Peyer's patch (tissue), 4 donors: ENCODE measurements at places on chromosomes 11 and 22. TPM values are rescaled to one million over a fixed set of nuclear protein-coding genes. Genes with fewer than 3 reads are reported as not detected.

The PGA5 gene
- not detected for total RNA-seq

The C11orf42 gene
- total RNA-seq, result not detected

The PPP6R2 gene
- total RNA-seq, result 82.8 TPM

The MUC5B gene
- total RNA-seq, result 2.2 TPM

The JRKL gene
- total RNA-seq, result 13.2 TPM

- H3K4me3 ChIP-seq, result no peak overlapping the region
- H3K27me3 ChIP-seq, result no peaks in the 10 kb centered on the region
- no peaks in the 10 kb centered on the region for H3K36me3 ChIP-seq
- DNase-seq, result no peak
Observed at GRCh38 chr11:125416981-125417935, 78.8 kb downstream of the FEZ1 start.

DNA sequence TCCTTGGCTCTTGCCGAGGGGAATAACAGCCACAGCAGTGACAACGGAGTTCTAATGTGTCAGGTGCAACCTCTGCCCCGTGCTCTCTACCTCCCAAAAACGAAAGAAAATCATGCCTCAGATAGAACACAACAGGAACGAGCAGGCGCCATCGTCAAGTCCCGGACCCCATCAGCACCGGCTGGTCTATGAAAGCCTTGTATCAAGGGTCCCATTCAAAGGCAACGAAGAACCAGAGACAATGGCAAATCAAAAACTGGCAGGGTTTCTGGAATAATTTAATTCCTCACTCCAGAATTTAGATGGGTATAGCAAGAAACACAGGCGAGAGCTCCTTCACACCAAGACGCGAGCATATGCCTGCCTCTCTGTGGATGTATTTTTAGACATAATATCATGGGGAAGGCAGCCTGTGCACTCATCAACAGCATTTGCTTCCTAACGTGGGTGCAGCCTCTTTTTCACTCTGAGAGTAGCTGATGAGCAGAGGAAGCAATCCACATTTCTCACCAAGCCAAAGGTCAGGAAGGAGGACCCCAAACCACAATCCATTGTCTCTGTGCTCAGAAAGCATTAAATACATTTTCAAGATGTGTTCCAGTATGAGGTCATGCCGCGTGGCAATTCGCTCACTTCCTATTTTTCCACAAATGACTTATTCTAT is 193.4 kb upstream of the BLID start:
- H3K4me1 ChIP-seq, result no peaks in the 10 kb centered on the region
- DNase-seq, result no peak
- H3K36me3 ChIP-seq, result no peaks in the 10 kb centered on the region
- H3K27ac ChIP-seq, result no peak overlapping the region
- no peaks in the 10 kb centered on the region for H3K27me3 ChIP-seq

DNA sequence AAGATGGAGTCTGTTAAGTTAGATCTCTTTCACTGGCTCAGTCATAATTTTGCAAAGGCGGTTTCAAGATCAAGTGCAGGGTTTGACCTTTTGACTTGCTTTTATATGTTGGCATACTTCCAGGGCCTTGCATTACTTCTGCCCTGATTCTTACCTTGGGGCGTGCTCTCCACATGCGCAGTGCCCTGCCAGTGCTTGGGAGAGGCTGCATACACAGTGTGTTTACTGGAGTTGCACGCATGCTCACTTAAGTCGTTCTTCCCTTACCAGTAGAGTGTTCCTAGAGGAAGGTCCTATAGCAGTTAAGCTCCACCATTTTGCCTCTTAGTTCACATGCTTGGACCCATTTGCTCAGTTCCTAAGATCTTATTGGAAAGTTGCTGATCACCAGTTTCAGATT is 21.0 kb upstream of the TMEM123 start:
- H3K4me1 ChIP-seq, result peaks cover 6% of the 10 kb centered on the region
- H3K27ac ChIP-seq, result peak overlapping the region; percentile 6
- no peaks in the 10 kb centered on the region for H3K27me3 ChIP-seq
- peak; percentile 75 for DNase-seq
- no peaks in the 10 kb centered on the region for H3K36me3 ChIP-seq

DNA sequence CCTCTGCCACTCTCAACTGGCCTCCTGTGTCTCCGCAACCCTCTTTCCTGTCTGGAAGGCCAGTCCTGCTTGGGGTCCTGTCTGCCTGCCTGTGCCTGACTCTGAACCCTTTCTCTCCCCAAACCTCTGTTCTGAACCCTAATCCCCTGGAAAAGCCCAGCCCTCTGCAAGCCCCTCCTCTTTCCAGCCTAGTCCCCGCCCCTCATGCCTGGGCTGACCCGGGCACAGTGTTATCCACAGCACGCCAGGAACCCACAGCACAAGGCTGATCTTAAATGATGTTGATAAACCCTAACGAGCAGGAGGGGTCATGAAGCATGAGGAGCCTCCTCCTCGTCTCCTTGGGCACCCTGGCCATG is at the start of gene IFITM10:
TSS of gene IFITM10 (minus strand) at position 115 of the 359 bp plus-strand sequence. CDS start 153 bp downstream, outside the sequence.
- no peak for DNase-seq
- peaks cover 18% of the 10 kb centered on the region for H3K4me1 ChIP-seq
- H3K4me3 ChIP-seq, result peak within 1 kb of the TSS; percentile 41
- H3K27ac ChIP-seq, result peak within 1 kb of the TSS; percentile 25
- peaks cover 3% of the 10 kb centered on the region for H3K27me3 ChIP-seq

DNA sequence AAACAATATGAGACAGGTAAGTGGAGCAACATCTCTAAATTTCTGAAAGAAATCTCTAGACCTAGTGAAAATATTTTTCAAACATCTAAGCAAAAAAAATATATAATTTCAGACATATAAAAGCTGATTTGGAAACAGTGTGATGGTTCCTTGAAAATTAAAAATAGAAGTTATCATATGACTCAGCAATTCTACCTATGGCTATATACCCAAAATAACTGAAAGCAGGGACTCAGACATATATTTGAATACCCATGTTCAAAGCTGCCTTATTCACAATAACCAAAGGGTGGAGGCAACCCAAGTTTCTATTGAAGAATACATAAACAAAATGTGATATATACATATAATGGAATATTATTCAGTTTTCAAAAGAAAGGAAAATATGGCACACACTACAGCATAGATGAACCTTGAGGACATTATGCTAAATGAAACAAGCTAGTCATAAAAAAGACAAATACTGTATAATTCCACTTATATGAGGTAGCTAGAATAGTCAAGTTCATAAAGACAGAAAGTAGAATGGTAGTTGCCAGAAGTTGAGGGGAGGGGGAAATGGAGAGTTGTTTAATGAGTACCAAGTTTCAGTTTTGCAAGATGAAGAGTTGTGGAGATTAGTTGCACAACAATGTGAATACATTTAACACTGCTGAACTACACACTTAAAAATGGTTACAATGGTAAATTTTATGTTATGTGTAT is 300.4 kb downstream of the TTC28 start:
- DNase-seq, result no peak
- H3K27ac ChIP-seq, result no peak overlapping the region
- H3K27me3 ChIP-seq, result no peaks in the 10 kb centered on the region
- no peaks in the 10 kb centered on the region for H3K36me3 ChIP-seq

DNA sequence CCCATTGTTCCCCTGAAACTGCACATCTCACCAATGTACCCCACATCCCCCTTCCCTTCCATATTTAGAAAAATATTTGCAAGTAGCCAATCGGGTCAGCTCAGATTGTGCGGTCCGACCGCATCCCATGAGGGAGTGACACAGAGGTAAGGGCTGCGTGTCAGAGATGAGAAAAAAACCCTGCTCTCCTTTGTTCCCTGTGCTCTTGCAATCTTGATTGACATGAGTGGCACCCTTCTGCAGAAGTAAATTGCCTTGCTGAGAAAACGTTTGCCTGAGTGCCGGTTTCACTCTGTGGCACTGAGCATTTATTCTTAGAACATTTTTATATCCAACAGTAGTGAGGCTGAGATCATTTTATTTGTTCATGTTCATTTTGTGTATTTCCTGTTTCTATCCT is 81.6 kb upstream of the CCDC90B start:
- no peaks in the 10 kb centered on the region for H3K27me3 ChIP-seq
- no peaks in the 10 kb centered on the region for H3K4me1 ChIP-seq
- DNase-seq, result no peak
- H3K4me3 ChIP-seq, result no peak overlapping the region
- H3K27ac ChIP-seq, result no peak overlapping the region

GRCh38 chr22:49365191-49365837 is 462.4 kb downstream of the BRD1 start:
- no peak overlapping the region for H3K27ac ChIP-seq
- H3K4me3 ChIP-seq, result no peak overlapping the region
- H3K4me1 ChIP-seq, result no peaks in the 10 kb centered on the region
- H3K36me3 ChIP-seq, result no peaks in the 10 kb centered on the region
- H3K27me3 ChIP-seq, result no peaks in the 10 kb centered on the region
